ENCODE measurements at places on chromosomes 16 and 17.

- DNase-seq, result no peak
Measured at GRCh38 chr17:31404028-31404949, 12.8 kb downstream of the RAB11FIP4 start.

- no peak for DNase-seq
Measured at GRCh38 chr16:68689921-68690320, 44.8 kb downstream of the CDH3 start.

DNA sequence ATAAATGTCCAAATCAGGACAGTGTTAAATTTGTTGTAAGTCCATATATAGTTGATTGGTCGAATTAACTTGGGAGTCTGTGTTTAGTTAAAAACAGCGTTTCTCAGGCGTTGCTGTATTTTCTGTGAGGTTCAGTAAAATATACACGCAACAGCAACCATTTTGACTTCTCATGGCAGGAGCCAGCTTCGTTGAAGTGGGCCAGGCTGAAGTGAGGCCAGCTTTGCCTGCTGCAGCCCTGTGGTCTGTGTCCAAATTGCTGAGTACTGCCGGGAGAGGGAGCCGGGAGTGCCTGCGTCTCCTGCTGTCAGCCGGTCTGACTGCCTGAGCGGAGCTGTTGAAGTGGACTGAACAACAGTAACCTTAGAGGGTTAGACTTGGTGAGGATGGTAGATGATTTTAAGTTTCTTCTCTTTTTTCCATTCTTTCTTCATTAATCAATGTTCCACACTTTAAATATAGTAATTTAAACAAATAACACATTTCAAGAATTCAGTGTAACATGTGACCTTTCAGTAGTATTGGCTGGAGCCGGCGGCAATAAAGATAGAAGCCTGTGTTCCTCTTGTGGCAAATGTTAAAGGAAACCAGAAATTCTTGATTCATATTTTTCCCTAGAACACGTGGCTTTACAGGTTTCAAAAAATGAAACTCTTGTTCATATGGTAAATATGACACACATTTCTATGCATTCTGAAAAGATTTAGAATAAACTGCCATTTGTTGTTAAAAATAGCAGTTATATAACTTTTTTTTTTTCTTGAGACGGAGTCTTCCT lies 37.0 kb upstream of the ZNF750 start:
- no peak for DNase-seq

- DNase-seq, result no peak
Measured at GRCh38 chr16:79328402-79329165, 272.0 kb downstream of the MAF start.

DNA sequence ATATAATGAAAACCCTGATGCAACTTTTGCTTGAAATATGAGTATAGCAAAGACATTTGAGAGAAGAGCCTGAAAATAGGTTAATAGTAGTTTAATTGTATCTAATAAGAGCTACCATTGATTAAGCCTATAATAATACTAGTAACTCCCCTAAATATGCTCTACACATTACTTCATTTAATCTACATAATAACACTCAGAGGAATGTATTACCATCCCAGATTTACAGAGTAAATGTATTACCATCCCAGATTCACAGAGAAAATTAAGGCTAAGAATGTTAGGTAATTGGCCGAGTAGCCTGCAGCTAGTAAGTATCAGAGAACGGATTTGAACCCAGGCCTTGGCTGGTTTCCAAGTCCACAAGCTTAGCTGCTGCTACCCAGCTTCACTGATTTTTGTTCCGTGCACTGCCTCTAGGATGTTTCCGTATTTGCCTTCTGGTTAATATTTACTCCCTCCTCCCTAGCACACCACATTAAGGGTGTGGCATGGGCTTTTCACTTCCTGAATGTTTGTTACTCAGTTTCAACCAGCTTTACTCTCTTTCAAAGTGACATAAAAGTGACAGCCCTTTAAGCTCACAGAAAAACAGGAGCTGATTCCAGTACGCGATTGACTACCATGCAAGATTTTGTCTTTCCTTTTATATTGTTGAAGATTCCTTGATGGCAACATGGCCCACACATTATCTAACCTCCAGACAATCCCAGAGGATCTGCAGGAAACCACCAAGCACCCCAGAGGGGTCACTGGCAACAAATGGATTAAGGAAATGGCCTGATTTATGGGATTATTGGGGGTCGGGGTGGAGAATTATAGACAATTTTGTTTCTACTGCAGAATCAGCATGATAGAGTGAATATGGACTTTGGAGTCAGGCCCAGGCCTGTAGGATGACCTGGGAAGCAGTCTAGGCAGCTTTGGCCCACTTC lies 26.7 kb upstream of the TOX3 start:
- no peak for DNase-seq

DNA sequence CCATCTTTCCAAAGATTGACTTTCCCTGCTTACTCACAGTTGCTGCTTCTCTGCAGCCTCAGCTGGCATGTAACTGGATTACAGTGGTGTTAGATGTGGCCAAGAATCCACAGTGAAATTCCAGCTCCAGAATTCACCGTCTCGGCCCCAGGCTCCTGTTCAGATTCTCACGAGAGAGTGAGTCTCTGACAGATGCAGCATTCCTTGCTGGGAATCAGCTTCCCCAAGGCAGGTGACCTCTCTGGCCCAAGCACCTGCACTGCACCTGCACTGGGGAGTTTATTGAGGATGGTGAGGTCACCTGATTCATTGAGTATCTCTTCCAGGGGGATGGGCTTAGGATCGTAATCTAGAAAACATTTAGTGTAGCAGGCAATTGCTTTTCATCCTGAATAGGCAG lies 600.5 kb upstream of the RBFOX1 start:
- no peak for DNase-seq

Measured in stimulated activated CD8-positive, alpha-beta memory T cell treated with anti-CD3 and anti-CD28 coated beads, Interleukin-15, amount 100 ng/mL, for 1 hour (primary cell).